ENCODE measurements at places on chromosomes 7 and 10.

- no peak for DNase-seq
These were observed 31.3 kb downstream of the PAX2 start for GRCh38 chr10:100776671-100777070.

DNA sequence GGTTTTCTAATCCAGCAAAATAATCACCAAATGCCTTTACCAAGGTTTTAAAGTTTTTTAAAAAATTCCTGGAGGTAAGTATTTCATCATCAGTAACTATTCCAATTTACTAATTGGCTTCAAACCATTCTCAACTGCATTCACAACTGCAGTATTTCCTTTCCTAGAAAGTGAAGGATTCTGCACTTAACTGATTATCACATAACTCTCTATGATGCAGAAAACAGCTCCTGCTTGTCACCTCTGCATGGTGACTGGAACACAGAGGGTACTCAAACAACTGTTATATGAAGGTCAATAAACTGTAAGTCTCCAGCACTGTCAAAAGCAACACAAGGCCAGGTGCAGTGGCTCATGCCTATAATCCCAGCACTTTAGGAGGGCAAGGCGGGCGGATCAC is 42.6 kb downstream of the SRPK2 start:
- DNase-seq = no peak

- no peak for DNase-seq
These were observed 8.8 kb downstream of the AKAP9 start for GRCh38 chr7:91949221-91950009.

- no peak for DNase-seq
These were observed 22.6 kb upstream of the DLG5 start for GRCh38 chr10:77949167-77949566.

DNA sequence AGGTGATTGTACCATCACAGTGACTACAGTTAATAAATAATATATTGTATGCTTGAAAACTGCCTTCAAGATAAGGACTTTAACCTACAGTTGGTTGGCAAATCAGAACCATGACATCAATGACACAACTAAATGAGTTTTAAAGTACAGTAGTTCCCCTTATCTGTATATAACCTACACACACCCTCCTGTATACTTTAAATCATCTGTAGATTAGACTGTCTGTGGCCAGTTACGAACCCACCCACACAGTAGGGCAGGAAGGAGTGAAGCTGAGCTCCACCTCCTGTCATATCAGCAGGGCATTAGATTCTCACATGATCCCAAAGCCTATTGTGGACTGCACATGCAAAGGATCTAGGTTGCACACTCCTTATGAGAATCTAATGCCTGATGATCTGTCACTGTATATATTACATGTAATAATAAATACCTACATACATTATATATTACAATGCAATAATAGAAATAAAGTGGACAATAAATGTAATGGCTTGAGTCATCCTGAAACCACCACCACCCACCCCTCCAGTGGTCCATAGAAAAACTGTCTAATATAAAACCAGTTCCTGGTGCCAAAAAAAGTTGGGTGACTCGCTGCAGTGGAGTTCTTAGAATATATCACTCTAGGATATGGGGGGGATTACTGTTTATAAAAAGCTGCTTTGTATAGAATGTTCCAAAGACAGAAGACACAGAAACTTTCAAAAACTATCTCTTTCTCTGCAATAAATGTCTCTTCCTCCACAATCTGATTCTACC is 5.6 kb downstream of the TPK1 start:
- no peak for DNase-seq

All from MM.1S (cell line).